Naive B cell (primary cell): ENCODE measurements at places on chromosomes 7 and 10.
A peak's percentile ranks its signal among the peaks of the same experiment; 100 is the strongest.

GRCh38 chr10:8969853-8970252, 915.4 kb downstream of the GATA3 start:
- no peak overlapping the region for H3K4me3 ChIP-seq
- no peak overlapping the region for H3K27ac ChIP-seq
- no peaks in the 10 kb centered on the region for H3K36me3 ChIP-seq
- no peak for DNase-seq
- no peaks in the 10 kb centered on the region for H3K4me1 ChIP-seq
- no peaks in the 10 kb centered on the region for H3K27me3 ChIP-seq

DNA sequence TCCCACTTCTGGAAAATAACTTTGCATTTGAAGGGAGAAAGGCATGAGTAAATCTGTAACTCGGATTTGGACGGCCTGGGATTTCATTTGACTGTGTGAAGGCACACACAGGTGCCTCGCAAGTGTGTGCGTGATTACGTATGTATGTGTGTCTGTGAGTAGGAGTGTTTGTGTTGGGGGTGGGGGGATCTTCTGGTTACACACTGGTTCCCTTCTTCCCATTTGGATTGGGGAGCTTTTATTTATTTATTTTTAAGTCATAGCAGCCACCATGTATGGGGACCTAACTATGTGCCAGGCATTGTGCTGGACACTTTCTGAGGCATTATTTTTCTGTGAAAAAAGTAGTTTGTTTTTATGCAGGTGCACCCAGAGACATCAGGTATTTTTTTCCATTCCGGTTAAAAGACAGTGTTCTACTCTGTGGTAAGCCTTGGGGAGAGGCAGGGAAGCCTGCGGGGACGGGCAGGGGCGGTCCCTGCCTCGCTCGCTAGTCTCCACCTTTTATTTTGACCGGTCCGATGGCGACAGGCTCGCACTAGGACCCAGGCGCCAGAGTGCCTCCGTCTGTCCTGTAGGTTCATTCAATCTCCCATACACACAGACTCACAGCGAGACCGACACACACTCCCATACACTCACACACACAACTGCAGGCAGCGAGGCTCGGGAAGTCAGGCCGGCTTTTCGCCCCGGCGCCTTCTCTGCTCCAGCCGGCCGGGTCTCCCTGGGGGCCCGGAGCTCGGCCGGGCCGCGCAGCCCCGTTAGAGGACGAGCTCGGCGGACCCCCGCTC, at the start of gene MXI1:
MXI1 (plus strand) TSS at position 595 of the 794 bp plus-strand sequence. CDS start 204 bp downstream, outside the sequence.
- no peaks in the 10 kb centered on the region for H3K36me3 ChIP-seq
- DNase-seq: peak; percentile 36
- H3K27ac ChIP-seq: peak within 1 kb of the TSS; percentile 88
- peaks cover 7% of the 10 kb centered on the region for H3K27me3 ChIP-seq
- H3K4me3 ChIP-seq: peak within 1 kb of the TSS; percentile 100

DNA sequence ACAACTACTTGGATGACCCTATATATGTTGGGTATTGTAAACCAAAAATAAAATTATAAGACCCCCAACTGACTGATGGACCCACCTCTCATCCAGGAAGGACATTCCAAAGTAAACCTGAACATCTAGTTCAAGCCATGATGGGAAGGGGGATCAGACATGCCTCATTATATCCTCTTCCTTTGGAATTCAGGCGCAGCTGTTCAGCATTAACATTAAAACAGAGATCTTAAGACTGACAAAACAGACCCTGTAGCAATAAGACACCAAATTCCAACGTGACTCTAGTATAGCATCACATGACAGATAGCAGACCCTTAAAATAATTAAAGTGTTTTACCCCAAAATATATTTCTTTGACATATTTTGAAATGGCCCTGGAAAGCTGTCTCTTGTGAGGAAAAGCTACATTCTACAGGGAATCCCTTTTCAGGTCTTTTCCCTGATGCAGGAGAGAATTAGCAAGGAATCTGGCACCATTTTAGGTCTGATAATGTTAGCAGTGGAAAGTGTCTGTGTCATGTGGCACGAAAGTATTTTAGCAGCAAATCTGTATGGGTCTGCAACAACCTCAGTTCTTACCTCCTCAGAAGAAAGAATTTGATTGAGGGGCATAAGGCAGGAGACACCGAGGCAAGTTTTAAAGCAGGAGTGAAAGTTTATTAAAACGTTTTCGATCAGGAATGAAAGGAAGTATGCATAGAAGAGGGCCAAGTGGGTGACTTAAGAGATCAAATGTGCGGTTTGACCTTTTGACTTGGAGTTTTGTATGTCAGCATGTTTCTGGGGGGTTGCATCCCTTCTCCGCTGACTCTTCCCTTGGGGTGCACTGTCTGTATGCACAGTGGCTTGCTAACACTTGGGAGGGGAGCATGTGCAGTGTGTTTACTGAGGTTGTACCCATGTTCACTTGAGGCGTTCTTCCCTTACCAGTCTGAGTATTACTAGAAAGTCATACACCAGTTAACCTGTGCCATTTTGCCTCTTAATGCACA, 236.6 kb upstream of the PPP1R3A start:
- no peak for DNase-seq
- H3K4me1 ChIP-seq: no peaks in the 10 kb centered on the region
- H3K4me3 ChIP-seq: no peak overlapping the region
- no peaks in the 10 kb centered on the region for H3K36me3 ChIP-seq
- no peaks in the 10 kb centered on the region for H3K27me3 ChIP-seq

DNA sequence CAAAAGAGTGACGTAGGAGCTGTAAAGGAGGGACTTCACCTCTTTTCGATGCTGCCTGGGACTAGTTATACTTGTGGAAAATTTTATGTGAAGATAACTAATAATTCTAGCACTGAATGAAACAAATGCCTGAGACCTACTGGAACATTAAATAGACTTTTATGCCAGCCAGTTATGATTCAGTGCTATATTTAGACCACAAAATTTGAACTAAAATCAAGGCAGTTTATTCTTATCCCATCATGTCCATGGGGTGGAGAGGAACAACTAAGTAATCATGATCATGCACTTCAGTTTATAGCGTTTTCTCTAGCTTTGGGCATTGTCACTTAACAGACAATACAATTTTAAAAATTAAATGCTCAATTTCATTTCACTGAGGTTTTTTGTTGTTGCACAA, 76.7 kb downstream of the ZEB1 start:
- no peak overlapping the region for H3K4me3 ChIP-seq
- H3K36me3 ChIP-seq: peaks cover 7% of the 10 kb centered on the region
- H3K27me3 ChIP-seq: no peaks in the 10 kb centered on the region
- DNase-seq: no peak
